M059J (cell line): ENCODE measurements at places on chromosomes 2 and 18.

GRCh38 chr2:44135771-44136170 lies 32.9 kb upstream of the PPM1B start:
- peak; percentile 56 for DNase-seq

DNA sequence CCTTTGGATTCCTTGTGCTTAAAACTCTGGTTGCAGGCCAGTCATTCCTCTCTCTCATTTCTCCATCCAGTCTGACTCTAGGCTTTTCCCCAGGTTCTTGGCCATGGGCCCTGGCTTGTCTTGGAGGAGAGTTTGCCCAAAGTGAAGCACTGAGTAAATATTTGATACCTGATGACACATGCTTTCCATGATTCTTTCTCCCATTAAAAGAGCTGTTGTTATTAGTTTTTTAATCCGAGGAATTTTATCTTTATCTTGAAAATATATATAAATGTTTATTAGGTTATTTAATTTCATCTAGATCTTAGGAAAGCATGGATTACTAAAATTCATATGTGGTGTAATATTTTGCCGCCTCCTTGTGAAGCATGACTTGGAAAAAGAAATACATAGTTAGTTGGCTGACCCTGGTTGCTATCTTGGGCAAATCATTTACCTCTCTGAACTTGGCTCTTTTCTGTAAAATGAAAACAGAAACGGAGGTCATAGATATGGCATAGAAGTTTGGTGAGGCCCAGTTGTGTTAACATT lies 650.1 kb downstream of the SLC4A3 start:
- peak; percentile 96 for DNase-seq

DNA sequence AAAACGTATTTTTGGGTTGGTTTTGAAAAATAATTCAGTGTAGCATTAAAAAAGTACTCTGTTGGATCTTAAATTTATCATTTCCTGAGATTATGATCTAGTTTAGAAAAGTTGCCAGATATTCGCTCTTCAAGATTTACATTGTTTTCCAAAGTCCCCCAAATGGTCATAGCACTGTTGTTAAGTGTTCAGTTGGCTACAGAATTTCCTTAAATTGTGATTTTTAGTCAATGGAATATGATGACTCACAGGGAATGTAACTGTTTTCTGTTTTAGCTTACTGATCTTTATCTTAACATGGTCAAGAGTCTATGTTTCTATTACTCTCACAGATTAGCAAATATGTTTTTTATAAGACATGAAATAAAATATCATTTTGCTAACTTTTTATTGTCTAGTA lies 23.2 kb downstream of the PLCL1 start:
- DNase-seq = no peak

- peak; percentile 17 for DNase-seq
These were observed 599 bp downstream of the ADAM23 start for GRCh38 chr2:206443735-206444527.

- no peak for DNase-seq
These were observed 91.2 kb downstream of the VRK2 start for GRCh38 chr2:58137856-58138255.

DNA sequence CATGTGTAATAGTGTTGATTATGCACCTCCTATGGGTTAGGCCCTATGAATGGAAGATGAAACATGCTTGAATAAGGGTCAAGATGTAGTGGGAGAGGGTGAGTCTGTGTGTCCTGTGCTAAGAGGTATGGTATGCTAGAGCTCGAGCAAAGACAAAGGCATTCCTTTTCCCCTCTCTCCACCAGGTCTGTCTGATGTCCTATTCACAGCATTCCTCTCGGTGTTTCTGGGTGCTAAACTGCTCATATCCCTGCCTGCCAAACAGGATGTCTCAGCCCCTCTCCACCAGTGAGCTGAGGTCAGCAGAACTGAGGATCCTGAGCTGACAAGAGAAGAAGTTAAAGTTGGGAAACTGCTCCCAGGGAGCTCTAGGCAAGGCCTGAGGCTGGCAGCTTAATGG lies 344.9 kb downstream of the TSN start:
- DNase-seq = no peak

DNA sequence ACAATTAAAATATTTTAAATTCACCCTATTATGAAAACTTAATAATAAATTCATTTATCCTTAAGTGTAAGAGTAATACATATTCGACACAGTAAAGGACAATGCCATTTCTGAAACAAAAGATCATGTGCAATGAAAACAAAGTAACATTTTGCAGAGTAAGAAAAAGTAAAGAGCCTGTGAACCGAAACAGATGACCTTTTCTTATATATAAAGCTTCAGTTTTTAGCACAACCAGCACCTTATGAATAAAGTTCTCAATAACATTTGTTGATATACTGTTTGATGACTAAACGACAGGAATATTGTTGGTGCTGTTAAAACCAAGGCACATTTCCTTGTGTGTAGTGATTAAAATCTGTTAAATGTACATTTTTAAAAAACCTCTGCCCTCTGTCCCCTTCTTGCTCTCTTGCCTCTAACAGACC lies 1.5 kb downstream of the PELI1 start:
- DNase-seq = no peak

- DNase-seq = no peak
These were observed 85.7 kb downstream of the SEMA4F start for GRCh38 chr2:74739733-74740241.

- no peak for DNase-seq
These were observed 56.7 kb upstream of the STON1 start for GRCh38 chr2:48473271-48473670.

- peak; percentile 82 for DNase-seq
These were observed 42.2 kb downstream of the METTL4 start for GRCh38 chr18:2529154-2529553.

DNA sequence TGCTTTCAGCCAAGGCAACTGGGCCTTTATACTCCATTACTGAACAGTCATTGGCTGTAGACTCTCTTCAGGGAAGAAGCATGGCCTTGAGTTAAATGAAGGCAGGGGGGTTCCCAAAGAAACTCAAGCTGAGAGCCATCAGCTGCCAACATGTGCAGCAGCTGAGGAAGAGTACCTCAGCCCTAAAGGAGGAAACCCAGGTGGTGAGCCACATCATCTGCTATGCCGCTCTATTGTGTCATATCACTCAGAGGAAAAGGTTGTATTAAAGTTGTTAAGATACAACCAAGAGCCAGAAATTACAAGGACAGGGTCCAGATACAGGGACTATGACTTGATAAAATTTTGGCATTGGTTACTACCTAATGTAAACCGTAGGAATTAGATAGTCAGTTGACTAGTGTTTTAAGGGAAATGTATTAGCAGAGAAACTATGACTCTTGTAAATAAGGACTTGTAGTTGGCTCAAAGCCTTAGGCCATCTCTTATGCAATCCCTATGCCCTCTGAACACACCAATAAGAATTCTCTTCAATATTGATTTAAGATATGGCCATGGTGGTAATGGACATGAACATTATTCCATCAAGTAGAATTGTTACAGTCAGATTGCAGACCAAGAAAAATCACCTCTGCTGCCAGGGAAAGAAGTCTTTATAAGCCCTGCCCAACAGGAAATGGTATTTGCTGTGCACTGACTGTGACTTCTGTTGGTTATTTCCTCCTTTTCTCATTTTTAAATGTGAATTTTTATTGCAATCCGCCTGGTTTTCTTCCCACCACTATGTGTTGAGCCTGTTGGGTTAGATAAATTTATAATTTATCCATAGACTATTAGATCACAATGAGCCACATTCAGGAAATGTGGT lies 9.2 kb upstream of the LRPPRC start:
- no peak for DNase-seq

- DNase-seq = no peak
These were observed 589 bp upstream of the SGPP2 start for GRCh38 chr2:222423632-222424275.

- no peak for DNase-seq
These were observed 183.9 kb downstream of the NBAS start for GRCh38 chr2:15377202-15377601.

DNA sequence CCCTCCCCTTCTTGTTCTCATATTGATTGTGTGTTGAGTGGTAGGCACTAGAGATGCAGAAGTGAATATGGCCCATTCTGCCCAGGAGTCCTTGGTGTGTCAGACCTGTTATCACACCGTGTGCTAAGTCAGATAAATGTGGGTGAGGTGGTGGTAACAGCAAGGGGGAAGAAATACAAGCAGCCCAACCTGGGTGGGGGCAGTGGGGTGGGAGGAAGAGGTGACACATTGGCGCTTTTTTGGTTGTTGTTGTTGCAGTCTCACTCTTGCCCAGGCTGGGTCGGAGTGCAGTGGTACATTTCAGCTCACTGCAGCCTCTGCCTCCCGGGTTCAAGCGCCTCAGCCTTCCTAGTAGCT lies 12.8 kb downstream of the B3GNT2 start:
- DNase-seq = no peak

- DNase-seq = no peak
These were observed 149.0 kb downstream of the LNPK start for GRCh38 chr2:175852879-175853615.

GRCh38 chr2:219497495-219498279 lies 1.0 kb upstream of the GMPPA start:
- DNase-seq = peak; percentile 86

DNA sequence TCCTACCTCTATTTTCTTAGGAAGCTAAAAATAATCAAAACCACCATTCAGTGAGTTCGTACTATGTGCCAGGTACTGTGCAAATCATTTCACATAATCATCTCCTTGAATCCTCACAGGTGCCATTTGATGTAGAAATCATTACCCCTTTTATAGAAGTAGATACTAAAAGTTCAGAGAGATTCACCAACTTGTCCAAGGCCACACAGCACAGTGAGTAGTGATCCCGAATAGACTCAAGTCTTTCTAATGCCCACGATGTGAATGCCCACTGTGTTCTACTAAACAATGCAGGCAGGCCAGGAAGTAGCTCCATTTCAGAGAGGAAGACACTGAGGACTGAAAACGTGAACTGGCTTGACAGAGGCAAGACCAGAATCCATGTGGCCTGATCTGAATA lies 68.8 kb downstream of the ANTXR1 start:
- DNase-seq = no peak

- no peak for DNase-seq
These were observed 1.0 kb upstream of the MAP4K4 start for GRCh38 chr2:101696272-101697123.

GRCh38 chr2:169324581-169325260 lies 37.6 kb downstream of the LRP2 start:
- no peak for DNase-seq

DNA sequence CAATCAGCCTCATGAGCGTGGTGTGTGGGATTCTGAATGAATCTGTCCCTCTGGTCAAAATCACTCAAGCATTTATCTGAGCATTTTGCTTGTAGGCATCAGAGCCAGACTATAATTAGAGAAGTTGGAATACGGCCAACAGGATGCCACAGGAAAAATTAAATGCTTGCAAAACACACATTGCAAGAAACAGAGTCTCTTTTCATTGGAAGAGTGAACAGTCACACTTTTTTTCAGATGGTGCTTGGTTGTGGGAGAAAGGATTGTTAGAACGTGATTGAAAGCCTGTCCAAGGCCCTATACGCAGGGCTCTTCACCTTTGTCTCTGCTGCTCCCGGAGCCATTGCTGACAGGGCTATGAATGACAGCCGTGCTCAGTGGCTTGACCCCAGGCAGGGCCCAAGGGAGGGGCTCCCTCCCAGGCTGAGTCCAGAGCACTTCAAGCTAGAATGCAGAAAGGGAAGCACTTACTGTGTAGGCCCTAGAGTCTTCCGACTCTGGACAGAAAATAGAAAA lies 59.8 kb downstream of the SNTG2 start:
- peak; percentile 4 for DNase-seq

DNA sequence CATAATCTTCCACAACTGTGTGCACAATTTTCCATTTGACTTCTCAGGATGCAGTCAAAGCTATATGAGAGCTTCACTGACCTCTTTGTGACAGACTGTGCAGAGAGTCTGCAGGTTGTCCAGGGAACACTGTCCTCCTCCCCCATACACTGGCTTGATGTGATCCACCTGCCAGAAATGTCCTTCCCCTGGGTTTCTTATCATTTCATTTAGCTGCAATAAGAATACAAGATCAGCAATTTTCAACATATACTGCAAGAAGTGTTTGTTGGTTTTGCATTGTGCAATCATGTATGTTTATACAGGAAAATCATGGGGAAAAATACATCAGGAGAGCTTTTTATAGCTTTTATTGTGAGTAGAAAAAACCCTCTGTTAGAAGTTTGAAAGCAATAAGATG lies 150.7 kb downstream of the RAB3GAP1 start:
- no peak for DNase-seq

DNA sequence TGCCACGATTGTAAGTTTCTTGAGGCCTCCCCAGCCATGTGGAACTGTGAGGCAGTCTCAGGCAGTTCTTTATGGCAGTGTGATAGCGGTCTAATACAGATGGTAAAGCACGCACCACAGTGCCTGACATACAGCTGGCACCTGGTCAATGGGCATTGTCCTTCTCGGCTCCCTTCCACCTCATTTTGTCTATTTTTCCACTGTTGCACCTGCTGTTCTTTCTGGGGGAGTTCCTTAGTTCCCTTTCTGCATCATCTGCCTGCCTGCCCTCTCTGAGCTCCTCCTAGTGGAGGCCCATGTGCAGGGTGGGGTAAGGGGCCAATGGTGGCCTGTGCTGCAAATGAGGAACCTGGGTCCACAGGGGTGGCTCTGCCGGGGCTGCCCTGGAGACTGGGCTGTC lies 157.6 kb downstream of the LPIN1 start:
- no peak for DNase-seq

- no peak for DNase-seq
These were observed 19.9 kb upstream of the NEDD4L start for GRCh38 chr18:58024139-58024538.

- DNase-seq = no peak
These were observed 156.7 kb upstream of the HAAO start for GRCh38 chr2:42949125-42949524.

- no peak for DNase-seq
These were observed 11.0 kb upstream of the EPG5 start for GRCh38 chr18:45978084-45978483.

GRCh38 chr18:59446012-59446411 lies 86.9 kb upstream of the LMAN1 start:
- DNase-seq = peak; percentile 35

DNA sequence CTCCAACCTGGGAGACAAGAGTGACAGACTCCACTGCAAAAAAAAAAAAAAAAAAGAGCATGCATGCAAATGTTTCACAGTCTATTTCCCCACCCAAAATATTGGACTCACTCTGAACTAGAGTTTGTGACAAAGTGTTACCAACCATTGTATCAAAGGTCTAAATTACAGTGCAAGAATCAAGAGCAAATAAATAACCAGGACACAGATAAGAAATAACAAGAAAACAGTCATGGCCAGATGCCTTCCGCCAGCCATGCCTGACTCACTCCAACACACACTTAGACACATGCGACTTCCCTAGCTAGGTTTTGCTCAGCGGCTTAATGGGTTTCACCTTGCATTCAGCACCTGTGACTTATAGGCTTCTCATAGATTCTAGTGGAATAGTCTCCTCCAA lies 62.8 kb downstream of the CYB5A start:
- DNase-seq = no peak

- DNase-seq = peak; percentile 47
These were observed 544.3 kb downstream of the METTL4 start for GRCh38 chr18:2027016-2027415.

- DNase-seq = no peak
These were observed 308.7 kb downstream of the LPIN1 start for GRCh38 chr2:12054956-12055618.

- peak; percentile 74 for DNase-seq
These were observed 61.3 kb downstream of the LONRF2 start for GRCh38 chr2:100260712-100261620.
